ENCODE measurements at places on chromosomes 13 and 19. TPM values are rescaled to one million over a fixed set of nuclear protein-coding genes. Genes with fewer than 3 reads are reported as not detected.

ATP8B3 gene
- not detected for polyA plus RNA-seq

ZNF814 gene
- polyA plus RNA-seq = 50.3 TPM

RNF17 gene
- polyA plus RNA-seq = not detected

KMT2B gene
- polyA plus RNA-seq = 1.0 TPM

SIGLEC12 gene
- polyA plus RNA-seq = not detected

NBEA gene
- 81.9 TPM for polyA plus RNA-seq

RSPH6A gene
- not detected for polyA plus RNA-seq

MYO16 gene
- polyA plus RNA-seq = 3.6 TPM

PABPC3 gene
- 0.21 TPM for polyA plus RNA-seq

USHBP1 gene
- polyA plus RNA-seq = not detected

MEIOSIN gene
- polyA plus RNA-seq = not detected

CKM gene
- not detected for polyA plus RNA-seq

MUC16 gene
- polyA plus RNA-seq = 0.15 TPM

ICAM5 gene
- not detected for polyA plus RNA-seq

ADM5 gene
- 1.7 TPM for polyA plus RNA-seq

OR10H4 gene
- not detected for polyA plus RNA-seq

LIM2 gene
- polyA plus RNA-seq = not detected

APOE gene
- 10.7 TPM for polyA plus RNA-seq

NR2C2AP gene
- 6.4 TPM for polyA plus RNA-seq

CACNG7 gene
- polyA plus RNA-seq = 1.8 TPM

MARCHF2 gene
- polyA plus RNA-seq = 12.8 TPM

EFNB2 gene
- 1.5 TPM for polyA plus RNA-seq

ATP1A3 gene
- 179 TPM for polyA plus RNA-seq

DLEU7 gene
- polyA plus RNA-seq = 4.6 TPM

GGN gene
- polyA plus RNA-seq = not detected

HS6ST3 gene
- polyA plus RNA-seq = 5.8 TPM

NKG7 gene
- not detected for polyA plus RNA-seq

KLK2 gene
- polyA plus RNA-seq = not detected

IGFLR1 gene
- polyA plus RNA-seq = 1.0 TPM

RNASEH2A gene
- 0.42 TPM for polyA plus RNA-seq

ZNF540 gene
- polyA plus RNA-seq = 40.2 TPM

ZNF221 gene
- polyA plus RNA-seq = not detected

KIRREL2 gene
- 1.1 TPM for polyA plus RNA-seq

ZSCAN4 gene
- not detected for polyA plus RNA-seq

MATK gene
- polyA plus RNA-seq = not detected

CD177 gene
- not detected for polyA plus RNA-seq

FFAR3 gene
- not detected for polyA plus RNA-seq

ZNF837 gene
- polyA plus RNA-seq = not detected

ZNF44 gene
- polyA plus RNA-seq = 9.4 TPM

KIR3DL2 gene
- polyA plus RNA-seq = not detected

TPTE2 gene
- not detected for polyA plus RNA-seq

LRRC4B gene
- 0.80 TPM for polyA plus RNA-seq

ZNF57 gene
- polyA plus RNA-seq = 8.4 TPM

CRTC1 gene
- polyA plus RNA-seq = 0.47 TPM

LILRB2 gene
- not detected for polyA plus RNA-seq

IFI30 gene
- polyA plus RNA-seq = 0.28 TPM

SPTBN4 gene
- 3.2 TPM for polyA plus RNA-seq

PDE4A gene
- polyA plus RNA-seq = 2.5 TPM

CEACAM8 gene
- 1.6 TPM for polyA plus RNA-seq

SLC44A2 gene
- 12.4 TPM for polyA plus RNA-seq

GFY gene
- 0.67 TPM for polyA plus RNA-seq

DNAAF3 gene
- polyA plus RNA-seq = not detected

ZNF491 gene
- polyA plus RNA-seq = 2.3 TPM

SPC24 gene
- polyA plus RNA-seq = not detected

TYROBP gene
- polyA plus RNA-seq = not detected
